Upper lobe of right lung (tissue), 1 donor: ENCODE measurements at places on chromosomes 1 and 21. TPM values are rescaled to one million over a fixed set of nuclear protein-coding genes. Genes with fewer than 3 reads are reported as not detected.
A peak's percentile ranks its signal among the peaks of the same experiment; 100 is the strongest.

Gene LACTBL1
- total RNA-seq = not detected

Gene CLCA4
- total RNA-seq = not detected

DNA sequence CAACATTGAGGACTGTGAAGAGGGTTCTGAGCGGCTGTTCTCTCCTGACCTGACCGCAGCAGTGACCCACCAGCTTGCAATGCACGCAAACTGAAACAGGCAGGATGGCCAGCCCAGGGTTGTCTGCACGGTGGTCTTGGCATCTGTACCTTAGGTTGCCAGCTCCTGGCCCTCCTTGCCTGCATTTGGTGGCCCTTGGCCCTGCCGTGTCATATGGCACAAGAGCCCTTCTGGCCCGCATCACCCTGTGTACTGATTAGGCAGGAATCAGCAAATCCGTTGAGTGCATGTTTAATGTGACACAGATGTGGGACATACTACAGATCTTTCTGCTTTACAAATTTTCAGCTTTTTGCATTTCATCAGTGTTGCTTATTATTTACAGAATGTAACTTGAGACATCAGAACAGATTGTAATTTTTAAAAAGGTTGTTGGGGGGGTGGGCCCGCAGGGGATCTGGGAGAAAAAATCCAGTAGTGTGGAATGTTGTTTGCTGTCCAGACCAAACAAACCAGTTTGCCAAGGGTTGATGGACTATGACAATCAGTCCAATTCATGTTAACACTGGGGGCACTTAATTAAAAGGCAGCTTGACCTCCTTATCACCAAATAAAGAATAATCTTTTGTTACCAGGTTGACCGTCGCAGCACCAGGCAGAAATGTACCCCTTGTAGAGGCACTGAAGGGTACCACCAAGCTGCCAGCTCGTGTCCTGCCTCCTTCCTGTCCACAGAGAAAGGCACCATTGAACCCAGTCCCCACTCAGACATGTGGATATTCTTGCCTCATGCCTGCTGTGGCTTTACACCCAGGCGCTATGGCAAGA lies 132.6 kb downstream of the DHRS3 start:
- no peak for DNase-seq

DNA sequence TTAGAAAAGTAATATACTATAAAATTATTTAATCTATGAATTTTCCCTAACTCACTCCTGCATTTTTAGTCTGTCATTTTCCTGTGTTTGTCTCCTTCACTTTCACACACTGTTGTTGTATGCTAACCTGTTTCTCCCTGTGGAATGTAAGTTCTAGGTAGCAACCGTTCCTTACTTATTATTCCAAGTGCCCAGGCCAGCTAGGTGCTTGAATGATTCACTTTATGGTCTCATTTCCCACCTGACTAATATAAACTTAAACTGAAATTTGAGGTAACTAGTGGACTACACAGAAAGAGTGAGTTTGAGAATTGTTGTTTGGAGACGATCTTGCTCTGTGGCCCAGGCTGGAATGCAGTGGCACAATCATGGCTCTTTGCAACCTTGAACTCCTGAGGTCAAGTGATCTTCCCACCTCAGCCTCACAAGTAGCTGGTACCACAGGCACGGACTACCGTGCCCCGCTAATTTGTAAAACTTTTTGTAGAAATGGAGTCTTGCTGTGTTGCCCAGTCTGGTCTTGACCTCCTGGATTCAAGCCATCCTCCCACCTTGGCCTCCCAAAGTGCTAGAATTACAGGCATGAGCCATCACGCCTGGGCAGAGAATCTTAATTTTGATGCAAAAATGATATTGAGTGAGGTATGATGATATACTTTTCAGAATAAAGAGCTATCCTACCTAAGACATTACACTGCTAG lies 1.9 kb downstream of the ZYG11B start:
- DNase-seq = no peak

DNA sequence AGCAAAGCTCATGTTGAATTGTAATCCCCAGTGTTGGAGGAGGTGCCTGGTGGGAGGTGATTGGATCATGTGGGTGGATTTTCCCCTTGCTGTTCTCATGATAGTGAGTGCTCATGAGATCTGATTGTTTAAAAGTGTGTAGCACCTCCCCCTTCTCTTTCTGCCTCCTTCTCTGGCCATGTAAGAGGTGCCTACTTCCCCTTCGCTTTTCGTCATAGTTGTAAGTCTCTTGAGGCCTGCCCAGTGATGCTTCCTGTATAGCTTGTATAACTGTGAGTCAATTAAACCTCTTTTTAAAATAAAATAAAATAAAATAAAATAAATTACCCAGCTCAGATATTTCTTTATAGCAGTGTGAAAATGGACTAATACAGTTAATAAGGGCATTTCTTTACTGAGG lies 1025.7 kb downstream of the PLA2G4A start:
- no peak for DNase-seq

DNA sequence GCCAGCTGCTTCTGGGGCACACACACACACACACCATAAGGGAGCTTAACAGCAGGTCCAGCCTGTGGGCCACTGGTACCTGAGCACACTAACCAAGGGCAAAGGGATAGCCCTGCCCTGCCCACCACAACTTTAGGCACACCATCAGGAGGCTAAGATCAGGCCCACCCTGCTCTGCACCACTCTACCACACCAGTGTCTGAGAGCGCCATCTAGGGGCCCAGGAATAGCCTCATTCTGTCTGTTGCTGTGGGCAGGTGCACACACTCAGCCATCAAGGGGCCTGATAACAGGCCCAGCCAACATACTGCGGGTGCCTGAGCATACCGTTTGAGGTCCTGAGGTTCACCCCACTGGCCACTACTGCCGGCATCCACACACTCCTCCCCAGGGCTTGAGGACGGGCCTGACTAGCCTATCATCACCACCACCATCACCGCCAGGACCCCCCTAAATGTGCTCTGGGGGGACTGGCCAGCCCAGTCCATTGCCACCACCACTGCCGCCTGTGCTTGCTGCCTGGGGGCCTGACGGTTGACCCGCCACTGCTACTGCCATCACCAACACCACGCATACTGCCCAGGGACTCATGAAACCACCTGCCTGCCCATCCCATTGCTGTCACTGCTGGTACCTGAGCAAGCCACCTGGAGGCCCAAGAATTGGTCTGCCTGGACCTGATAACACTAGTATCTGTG lies 31.3 kb downstream of the NSL1 start:
- DNase-seq = no peak

Gene OR2L2
- 0.14 TPM for total RNA-seq

Gene CELSR2
- total RNA-seq = 7.4 TPM

- DNase-seq = no peak
Measured at GRCh38 chr1:156964441-156964840, 44.0 kb downstream of the LRRC71 start.

GRCh38 chr1:221444346-221444745 lies 297.5 kb downstream of the DUSP10 start:
- no peak for DNase-seq

DNA sequence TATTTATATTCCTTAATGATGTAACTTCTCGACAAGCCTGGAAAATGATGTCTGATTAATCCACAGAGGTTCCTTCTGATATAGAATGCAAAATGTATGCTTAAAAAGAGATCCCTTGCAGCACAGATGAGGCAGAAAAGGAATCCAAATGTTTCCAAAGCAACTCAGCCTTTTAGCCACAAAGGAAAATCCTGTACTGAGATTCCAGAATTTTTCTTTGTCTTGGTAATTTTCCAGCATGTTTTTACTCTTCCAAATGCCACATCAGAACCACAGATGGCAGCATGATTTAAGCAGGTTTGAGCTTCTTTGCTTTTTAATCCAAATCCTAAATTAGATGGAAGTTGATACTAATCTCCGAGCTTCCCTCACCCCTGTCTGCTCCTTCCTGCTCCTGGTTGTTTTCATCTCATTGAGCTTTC lies 176.4 kb upstream of the PALMD start:
- DNase-seq = no peak

DNA sequence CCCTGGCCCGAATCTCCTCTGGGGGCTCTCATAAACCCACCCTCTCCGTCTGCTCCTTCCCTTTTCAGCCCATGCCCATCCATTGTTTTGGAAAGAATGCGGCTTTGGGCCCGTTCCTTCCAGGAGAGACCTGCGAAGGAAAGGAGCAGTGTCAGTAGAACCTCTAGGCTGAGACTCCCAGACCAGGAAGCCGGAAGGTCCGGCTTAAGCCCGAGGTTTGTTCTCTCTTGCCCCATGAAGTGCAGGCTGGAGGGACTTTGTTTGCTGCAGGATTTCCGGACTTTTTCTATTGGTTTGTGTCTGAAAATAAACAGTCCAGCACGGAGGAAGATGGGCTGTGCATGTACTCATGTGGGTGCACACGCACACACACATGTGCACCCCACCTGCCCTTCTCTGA lies 49.8 kb downstream of the ELK4 start:
- peak; percentile 25 for DNase-seq

DNA sequence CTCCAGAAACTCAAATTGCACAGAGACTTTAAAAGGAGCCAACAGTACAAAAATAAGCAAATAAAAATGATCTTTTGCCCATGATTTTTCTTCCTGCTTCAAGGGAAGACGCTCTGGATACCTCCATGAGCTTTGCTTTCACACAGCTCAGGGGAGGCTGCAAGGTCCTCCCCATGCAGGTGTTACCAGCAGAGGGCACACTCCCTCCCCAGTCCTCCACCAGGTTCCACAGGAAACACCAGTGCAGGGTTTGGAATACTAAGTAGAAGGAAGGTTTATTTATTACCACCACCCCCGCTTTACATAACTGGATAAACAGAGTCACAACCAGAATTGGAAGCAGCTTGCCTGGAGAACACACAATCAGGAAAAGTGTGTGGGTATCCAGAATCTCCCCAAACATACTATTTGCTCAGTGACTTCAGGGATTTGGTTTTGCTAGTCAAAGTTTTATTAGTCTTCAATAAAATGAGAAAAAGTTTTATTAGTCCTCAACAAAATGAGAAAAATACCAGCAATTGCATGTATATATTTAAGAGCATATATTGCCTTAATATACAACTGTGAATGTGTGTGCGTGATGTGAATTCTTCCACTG lies 37.3 kb downstream of the HSD3B1 start:
- DNase-seq = no peak

GRCh38 chr1:116166655-116167054 lies 55.5 kb downstream of the MAB21L3 start:
- no peak for DNase-seq

DNA sequence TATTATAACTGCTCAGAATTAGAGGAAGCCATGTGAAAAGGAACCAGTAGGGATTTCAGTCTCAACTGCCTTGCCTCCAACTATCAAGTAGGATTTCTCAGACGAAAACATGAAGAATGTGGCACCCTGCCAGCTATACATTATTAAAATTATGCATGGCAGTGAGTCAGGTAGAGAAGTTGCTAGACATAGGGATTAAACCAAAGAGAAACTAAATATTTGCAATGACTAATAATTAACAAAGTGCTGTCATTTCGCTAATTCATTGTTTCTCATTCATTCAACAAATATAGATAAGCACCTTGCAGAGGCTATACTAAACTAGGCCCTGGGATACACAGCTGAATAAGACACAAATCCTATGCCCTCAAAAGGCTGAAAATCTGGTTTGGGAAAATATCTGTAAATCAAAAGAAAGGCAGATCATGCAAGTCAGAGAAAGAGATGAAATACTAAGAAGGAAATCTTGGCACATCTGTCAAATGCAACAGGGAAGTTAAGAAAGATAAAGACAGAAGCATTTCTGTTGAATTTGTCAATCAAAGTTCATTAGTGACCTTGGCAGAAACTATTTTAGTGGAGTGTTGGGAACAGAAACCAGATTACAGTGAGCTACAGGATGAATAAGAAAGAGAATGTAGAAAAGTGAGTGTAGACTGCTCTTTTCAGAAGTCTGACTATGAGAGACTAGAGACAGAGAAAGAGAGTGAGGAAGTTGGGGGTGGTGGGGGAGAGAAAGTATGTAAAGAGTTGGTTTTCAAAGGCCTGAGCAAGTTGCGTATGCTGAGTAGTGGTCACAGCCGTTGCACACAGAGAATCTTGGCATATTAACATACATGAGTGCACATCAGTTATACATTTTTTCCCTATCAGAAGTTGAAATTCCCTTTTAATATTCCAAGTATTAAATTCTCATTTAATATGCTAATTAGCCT lies 14.7 kb upstream of the NBPF11 start:
- DNase-seq = no peak

- DNase-seq = no peak
Measured at GRCh38 chr1:177820213-177820612, 149.6 kb downstream of the SEC16B start.

Gene CFAP141
- not detected for total RNA-seq

DNA sequence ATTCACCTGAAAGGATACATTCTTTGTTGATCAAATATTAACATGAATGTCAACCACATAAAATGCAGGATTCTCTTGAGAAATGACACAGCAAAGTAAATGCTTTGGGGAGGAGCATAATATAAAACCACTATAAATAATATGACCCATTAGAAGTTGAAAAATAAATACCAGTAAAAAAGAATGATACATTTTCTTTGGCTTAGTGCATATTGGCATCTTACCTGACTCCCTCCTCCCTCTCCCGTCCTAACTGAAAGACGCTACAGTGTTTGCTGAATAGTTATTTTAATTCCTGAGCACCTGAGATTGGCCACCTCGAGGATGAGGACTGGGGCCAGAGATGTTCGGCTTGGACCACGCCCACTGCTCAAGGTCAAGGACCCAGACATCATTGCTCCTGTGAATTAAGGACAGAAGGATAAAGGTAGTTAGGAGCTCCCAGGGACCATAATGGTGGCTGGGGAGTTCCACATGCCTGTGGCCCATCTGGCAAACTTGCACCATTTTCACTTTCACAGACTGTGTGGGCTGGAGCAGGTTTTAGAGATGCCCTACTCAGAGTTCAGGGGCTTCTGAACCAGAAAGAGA lies 16.4 kb upstream of the CPLANE2 start:
- DNase-seq = peak; percentile 31

Gene OPTC
- not detected for total RNA-seq

DNA sequence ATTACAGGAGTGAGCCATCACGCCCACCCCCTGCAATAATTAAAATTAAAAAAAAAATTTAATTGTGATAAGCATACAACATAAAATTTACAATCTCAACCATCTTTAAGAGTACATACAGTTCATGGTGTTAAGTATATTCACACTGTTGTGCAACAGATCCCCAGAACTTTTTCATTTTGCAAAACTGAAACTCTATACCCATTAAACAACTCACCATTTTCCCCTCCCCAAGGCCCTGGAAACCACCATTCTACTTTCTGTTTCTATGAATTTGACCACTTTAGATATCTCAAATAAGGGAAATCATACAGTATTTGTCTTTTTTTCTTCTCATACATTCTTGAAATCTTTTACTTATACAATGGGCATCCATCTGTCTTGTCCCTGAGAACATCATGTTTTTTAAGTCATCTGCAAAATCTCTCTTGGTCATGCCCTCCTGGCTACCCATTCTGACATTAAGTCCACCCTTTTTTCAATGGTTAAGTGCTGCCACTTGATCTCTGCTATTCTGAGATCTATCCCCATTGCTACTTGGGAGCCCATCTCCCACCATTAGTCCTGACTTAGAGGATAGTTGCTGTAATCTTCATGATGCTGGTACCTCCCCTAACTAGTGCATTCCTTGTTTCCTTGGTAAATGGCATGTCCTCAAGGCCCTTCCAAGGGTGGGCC lies 39.4 kb upstream of the ZFYVE9 start:
- DNase-seq = no peak

Gene NID1
- 60.5 TPM for total RNA-seq

- no peak for DNase-seq
Measured at GRCh38 chr1:196723325-196724185, 51.1 kb upstream of the CFHR3 start.

GRCh38 chr1:226954337-226954736 lies 14.2 kb downstream of the COQ8A start:
- no peak for DNase-seq
